MV-4-11 (cell line): ENCODE measurements at places on chromosomes 2 and 18.

GRCh38 chr2:189287982-189288521 is 108.5 kb upstream of the COL5A2 start:
- DNase-seq: no peak

- no peak for DNase-seq
Measured at GRCh38 chr2:232835687-232836208, 34.3 kb upstream of the SNORC start.

DNA sequence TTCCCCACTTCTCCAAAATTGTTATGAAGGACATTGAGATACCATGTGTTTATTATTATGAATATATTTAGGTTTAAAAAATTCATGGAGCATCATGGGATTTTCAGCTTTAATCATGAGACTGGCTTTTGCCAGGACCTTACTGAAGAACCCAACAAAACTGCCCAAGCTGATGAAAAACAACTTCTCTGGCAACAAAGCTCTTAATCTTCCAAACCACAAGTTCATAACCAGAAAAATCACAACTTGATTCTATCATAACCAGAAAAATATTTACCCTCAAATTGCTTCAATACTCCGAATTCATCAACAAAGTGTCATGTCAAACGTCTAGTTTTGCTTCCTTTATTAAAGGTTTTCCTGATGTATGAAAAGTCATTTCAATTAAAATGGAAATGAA is 971.8 kb upstream of the ACVR2A start:
- DNase-seq: no peak

- no peak for DNase-seq
Measured at GRCh38 chr2:217242947-217243346, 383.1 kb upstream of the TNP1 start.
